Liver (tissue), 10 donors: ENCODE measurements at places on chromosomes 4 and X. TPM values are rescaled to one million over a fixed set of nuclear protein-coding genes. Genes with fewer than 3 reads are reported as not detected.

CXorf38 gene
- total RNA-seq, result 8.3 TPM

FGFR3 gene
- total RNA-seq, result 40.0 TPM

GDPD2 gene
- total RNA-seq, result not detected

ADAMTS3 gene
- total RNA-seq, result 0.25 TPM

ADH6 gene
- 115 TPM for total RNA-seq

REELD1 gene
- total RNA-seq, result 0.08 TPM

CCDC120 gene
- 1.9 TPM for total RNA-seq

CT55 gene
- total RNA-seq, result not detected

NRK gene
- total RNA-seq, result 0.61 TPM

NIPAL1 gene
- total RNA-seq, result 10.7 TPM

XAGE1B gene
- not detected for total RNA-seq

PCSK1N gene
- 5.4 TPM for total RNA-seq

TMEM156 gene
- 0.67 TPM for total RNA-seq

TMEM31 gene
- not detected for total RNA-seq

ETDA gene
- not detected for total RNA-seq

ASB12 gene
- not detected for total RNA-seq

- DNase-seq, result no peak
Observed at GRCh38 chrX:7330971-7331746, 183.2 kb upstream of the PUDP start.

GRCh38 chr4:8289956-8290700 is 20.6 kb downstream of the HTRA3 start:
- no peak for DNase-seq

- DNase-seq, result no peak
Observed at GRCh38 chr4:178198691-178199090, 756.5 kb upstream of the AGA start.

GRCh38 chrX:29397506-29397905 is 810.3 kb downstream of the IL1RAPL1 start:
- no peak for DNase-seq

GRCh38 chr4:76581077-76581962 is 146.3 kb downstream of the SHROOM3 start:
- DNase-seq, result no peak

- DNase-seq, result no peak
Observed at GRCh38 chr4:5865896-5866599, 26.8 kb downstream of the CRMP1 start.

DNA sequence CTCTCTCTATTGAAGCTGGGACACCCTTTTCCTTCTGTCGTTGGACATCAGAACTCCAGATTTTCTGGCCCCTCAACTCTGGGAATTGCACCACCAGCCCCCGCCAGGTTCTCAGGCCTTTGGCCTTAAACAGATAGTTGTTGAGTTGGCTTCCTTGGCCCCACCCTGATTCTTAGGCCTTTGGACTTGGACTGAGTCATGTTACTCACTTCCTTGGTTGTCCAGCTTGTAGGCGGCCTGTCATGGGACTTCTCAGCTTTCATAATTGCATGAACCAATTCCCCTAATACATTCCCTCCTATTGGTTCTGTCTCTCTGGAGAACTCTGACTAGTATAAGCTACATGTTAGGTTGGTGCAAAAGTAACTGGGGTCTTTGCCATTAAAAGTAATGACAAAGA is 195.7 kb downstream of the GPAT3 start:
- DNase-seq, result no peak

GRCh38 chr4:41207291-41207831 is 7.0 kb downstream of the APBB2 start:
- DNase-seq, result no peak

DNA sequence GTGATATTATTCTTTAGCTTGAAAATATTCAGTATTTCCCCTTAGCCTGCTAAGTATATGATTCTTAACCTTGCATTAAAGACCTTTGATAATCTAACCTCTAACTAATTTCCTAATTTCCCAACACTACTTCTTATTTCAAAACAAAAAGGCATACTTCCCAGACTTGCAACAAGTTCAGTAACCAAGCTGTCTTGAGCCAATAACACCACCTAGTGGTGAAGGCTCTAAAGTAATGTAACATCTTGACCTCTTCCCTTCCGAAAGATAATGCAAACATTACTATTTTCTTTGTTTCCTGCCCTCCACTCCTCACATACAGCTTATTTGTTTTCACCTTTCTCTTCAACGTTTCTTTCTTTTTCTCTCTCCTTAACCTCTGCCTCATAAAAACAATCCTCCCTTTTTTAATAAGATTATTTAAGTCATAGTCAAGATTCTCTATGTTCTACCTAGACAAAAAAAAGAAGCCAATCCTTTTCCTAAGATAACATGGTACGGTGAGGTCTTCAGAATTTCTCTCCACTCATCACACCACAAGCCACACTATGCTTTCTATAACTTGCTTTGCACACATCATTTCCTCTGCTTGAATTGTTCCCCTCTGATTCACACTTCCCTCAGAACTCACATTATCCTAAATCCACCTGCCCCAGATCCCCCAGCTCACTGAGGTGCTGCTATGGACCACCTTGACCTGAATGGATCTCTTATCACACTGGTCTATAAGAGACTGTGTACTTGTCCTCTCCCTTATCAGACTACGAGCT is 3.5 kb downstream of the FAT1 start:
- no peak for DNase-seq

- no peak for DNase-seq
Observed at GRCh38 chr4:5785806-5786680, 75.0 kb downstream of the EVC start.

DNA sequence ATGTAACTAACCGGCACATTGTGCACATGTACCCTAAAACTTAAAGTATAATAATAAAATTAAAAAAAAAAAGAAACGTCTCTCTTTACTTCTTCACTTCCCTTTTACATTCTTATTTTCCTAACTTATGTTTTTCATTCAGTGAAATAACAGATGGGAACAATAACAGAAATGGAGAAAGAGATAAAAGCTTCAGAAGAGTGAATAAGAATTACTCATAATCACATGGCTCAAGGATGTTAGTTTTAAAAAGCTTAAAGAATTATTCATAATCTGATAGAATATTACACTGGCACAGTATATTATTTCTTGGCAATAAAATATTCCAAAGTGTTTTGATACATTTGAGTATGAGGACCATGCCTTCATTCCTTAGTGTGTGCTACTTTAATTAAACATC is 175.6 kb downstream of the COL25A1 start:
- DNase-seq, result no peak

DNA sequence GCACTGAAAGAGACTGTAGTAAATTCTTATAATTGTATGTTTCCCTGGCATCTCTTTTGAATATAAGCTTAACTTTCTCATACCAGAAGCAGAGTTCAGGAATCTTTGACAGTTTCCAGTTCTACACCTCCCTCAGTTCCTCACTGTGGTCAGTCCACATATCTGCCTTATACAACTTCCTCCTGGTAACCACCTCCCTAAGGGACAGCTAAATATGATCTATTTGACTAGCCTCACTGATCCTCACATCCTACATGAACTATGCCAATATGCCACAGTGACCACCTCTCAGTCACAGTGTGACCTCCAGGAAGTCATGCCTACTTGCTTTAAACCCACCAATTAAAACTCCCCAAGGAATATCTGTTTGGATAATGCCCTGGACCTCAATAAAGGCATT is 51.6 kb upstream of the HDAC8 start:
- DNase-seq, result no peak

DNA sequence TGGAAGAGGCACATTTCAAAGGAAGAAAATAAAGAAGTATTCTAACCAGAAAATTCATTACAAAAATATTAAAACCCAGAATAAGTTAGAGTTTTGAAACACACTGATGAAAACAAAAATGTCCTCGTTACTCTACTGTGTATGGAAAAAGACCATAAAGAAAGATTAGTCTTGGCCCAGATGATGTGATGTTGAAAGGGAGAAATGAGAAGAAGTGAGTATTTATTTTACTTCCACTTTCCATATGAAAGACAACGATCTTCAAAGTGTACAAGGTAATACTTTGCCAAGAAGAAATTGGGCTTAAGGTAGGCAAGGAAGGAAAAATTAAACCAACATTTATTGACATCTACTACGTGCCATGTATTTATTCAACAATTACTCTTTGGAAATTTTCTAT is 48.6 kb upstream of the EMCN start:
- no peak for DNase-seq

DNA sequence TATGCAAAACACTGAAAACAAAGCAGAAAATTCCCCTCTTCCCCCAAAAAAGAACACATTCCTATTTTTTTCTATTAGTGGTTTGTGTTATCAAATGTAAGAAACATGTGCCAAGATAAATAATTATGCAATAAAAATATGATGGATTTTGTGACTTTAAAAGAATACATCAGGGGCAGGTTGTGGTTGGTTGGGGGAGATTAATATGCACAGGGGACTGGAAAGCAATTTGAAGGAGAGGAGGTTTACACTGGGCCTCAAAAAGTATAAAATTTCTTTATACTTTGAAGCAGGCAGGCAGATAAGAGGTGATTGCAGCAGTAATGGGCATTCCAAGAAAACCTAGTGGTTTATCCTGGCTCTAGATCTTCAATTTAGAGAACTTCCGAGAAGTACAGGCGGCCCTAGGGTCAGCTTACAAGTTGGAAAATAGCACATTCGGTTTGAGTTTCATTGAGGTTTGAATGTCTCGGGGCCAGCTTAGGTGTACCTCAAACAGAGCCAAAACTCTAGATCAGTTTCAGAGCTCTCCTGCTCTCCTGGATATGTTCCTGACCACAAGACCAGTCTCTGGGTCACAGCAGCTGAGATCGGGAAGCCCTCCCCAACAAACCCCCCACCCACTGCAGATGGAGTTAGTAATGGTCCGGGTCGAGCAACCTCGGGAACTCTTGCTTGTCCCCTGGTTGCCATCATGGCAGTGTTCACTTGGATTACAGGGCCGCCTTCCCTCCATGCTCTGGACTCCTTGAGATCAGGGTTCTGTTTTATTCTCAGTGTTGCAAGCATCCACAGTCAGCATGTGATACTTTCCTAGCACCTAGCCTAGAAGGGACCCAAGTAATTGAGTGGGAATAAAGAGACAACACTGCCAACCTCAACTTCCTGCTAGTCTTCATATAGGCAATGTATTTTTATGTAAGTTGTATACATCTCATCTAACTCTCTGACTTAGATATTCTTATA is 112.1 kb upstream of the DDIT4L start:
- no peak for DNase-seq

DNA sequence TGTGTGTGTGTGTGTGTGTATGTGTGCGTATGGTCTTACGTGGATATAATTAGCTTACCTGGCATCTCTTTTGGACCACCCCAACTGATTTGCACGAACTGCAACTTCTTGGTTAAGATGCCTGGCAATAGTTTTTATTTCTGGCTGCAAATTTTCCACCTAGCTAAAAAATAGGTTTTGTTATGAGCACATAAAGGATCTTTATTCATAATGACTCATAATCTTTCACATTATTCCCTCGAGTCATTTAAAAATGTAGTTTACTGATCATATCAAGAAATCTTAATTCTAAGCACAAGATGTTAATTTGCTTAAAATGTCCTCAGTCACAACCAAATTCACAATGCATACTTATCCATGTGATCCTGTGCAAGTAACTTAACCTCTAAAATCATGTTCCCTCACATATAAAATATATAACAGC is 1.5 kb downstream of the COX18 start:
- no peak for DNase-seq

GRCh38 chrX:72069350-72070160 is 62.2 kb downstream of the RTL5 start:
- no peak for DNase-seq

- no peak for DNase-seq
Observed at GRCh38 chr4:96305030-96305429, 465.1 kb downstream of the PDHA2 start.

GRCh38 chr4:149280806-149281205 is 534.8 kb downstream of the IQCM start:
- DNase-seq, result no peak

GRCh38 chrX:42803320-42803719 is 25.4 kb upstream of the PPP1R2C start:
- no peak for DNase-seq

- DNase-seq, result no peak
Observed at GRCh38 chrX:1564750-1565683, 26.4 kb upstream of the AKAP17A start.

- DNase-seq, result no peak
Observed at GRCh38 chr4:22030307-22030706, 81.7 kb upstream of the KCNIP4 start.

DNA sequence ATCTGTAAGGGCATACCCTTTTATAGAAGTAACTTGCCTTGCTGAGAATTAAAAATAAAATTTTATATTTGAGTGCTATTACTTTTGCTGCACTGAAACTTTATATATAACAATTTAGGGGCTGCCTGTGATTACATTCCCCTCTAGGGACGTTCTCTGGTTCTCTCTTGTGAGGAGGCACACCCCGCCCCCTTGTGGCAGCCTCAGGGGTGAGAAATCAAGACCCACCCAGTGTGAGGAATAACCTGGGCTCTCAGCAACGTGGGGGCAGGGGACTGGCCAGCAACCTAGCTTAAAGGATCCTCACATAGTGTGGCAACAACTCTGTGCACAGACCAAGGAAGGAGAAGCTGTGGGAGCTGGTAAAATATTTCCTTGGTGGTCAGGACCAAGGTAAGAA is 43.7 kb downstream of the MAGEA9 start:
- no peak for DNase-seq

- DNase-seq, result no peak
Observed at GRCh38 chrX:111687305-111687704, 6.3 kb downstream of the ALG13 start.

DNA sequence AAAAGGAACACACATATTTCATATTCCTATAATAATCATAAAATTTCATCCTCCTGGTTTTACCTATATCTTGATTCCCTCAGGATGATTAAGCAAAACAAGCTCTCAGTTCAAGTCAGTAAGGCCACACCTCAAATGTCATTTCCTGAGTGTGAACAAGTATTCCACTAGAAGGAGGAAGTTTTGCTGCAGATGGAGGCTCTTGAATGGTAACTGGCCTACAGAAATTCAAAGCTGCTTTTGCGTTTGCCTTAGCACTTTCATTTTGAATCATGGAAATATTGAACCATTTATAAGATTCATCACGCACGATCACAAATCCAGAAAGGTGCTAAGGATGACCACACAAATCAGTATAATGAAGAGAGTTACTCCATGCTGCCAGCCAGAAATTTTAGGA is 254.4 kb upstream of the CXXC4 start:
- DNase-seq, result no peak

DNA sequence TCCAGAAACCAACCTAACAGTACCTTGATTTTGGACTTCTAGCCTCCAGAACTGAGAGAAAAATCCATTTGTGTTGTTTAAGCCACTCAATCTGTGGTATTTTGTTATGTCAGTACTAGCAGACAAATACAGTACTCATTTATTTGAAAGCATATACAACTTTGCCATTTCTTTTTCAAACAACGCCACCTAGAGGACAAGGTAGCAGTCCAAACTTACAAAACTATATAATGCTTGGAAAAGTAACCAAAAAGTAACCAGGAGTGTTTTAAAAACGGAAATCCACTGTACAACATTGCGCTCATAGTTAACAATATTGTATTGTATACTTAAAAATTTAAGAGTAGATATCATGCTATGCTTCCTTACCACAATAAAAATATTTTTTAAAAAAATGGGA is 37.0 kb upstream of the FGF13 start:
- DNase-seq, result no peak

GRCh38 chr4:68954126-68954525 is 2.5 kb upstream of the UGT2A3 start:
- DNase-seq, result no peak

GRCh38 chr4:12270546-12270945 is 841.9 kb upstream of the HS3ST1 start:
- no peak for DNase-seq
